ENCODE measurements at places on chromosomes 16 and 17.

- no peak for DNase-seq
Measured at GRCh38 chr16:79317521-79317920, 283.0 kb downstream of the MAF start.

GRCh38 chr16:66516808-66517585 lies 32.9 kb downstream of the TK2 start:
- DNase-seq, result peak; percentile 100

GRCh38 chr17:187130-187529 lies 5.7 kb upstream of the DOC2B start:
- no peak for DNase-seq

DNA sequence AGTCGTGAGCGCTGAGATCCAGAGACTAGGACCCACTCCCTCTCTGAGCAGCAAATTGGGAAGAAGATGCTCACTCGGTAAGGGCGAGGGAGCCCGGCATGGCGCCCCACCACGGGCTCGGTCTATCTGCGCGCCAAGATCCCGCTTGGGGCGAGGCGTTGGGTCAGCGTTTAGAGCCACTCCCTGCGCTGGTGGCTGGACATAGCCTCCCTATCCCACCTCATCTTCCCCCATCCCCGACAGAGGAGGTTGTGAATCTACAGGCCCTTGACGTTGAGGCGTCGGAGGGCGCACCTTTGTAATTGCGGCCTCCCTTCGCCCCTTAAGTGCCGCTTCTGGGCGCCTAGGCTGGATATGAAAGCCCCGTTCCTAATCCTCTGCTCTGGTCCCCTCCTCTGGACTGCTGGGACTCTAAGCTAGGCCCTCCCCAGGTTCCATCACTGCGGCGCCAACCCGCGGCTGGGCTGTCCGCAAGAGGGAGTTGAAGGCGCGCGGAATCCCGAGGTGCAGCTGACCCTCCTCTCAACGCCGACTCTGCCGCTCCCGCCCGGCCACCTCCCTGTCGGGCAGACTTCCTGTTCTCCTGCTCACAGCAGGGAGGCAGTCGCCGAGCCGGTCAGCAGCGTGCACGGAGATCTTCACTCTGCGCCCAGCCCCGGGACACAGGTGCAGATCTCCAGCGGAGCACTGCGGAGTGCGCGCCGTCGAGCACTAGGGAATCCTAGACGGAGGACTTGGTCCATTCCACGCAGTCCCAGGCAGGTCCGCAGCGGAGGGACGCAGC lies 16.1 kb upstream of the HOXB9 start:
- no peak for DNase-seq

GRCh38 chr17:30429155-30429554 lies 48.1 kb upstream of the GOSR1 start:
- peak; percentile 61 for DNase-seq

- peak; percentile 37 for DNase-seq
Measured at GRCh38 chr17:12665263-12666210, at the start of gene MYOCD. Gene MYOCD (plus strand): TSS chr17:12665890. CDS start chr17:12666189, 299 bp downstream.

DNA sequence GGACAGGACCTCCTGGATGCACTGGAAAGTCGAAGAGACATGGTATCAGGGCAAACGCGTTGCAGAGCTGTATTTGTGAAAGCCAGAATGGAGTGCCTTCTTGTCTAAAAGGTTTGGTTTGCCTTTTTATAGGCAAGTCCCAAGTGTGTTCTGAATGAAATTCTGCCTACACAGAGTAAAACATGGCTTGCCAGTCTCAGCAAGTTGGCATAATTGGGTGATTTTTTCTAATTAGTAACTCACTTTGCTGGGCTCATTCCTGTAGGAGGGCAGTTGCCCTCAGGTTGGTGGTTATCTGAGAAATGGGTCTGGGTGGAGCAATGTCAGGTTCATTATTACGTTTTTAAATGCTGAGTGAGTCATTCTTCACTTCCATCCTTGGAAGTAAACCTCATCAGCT lies at the start of gene KRT25:
TSS of gene KRT25 (minus strand) at position 101 of the 400 bp plus-strand sequence. CDS start at position 41, 60 bp downstream.
- DNase-seq, result no peak

- DNase-seq, result peak; percentile 47
Measured at GRCh38 chr17:48215583-48216139, 108.1 kb downstream of the SNX11 start.

DNA sequence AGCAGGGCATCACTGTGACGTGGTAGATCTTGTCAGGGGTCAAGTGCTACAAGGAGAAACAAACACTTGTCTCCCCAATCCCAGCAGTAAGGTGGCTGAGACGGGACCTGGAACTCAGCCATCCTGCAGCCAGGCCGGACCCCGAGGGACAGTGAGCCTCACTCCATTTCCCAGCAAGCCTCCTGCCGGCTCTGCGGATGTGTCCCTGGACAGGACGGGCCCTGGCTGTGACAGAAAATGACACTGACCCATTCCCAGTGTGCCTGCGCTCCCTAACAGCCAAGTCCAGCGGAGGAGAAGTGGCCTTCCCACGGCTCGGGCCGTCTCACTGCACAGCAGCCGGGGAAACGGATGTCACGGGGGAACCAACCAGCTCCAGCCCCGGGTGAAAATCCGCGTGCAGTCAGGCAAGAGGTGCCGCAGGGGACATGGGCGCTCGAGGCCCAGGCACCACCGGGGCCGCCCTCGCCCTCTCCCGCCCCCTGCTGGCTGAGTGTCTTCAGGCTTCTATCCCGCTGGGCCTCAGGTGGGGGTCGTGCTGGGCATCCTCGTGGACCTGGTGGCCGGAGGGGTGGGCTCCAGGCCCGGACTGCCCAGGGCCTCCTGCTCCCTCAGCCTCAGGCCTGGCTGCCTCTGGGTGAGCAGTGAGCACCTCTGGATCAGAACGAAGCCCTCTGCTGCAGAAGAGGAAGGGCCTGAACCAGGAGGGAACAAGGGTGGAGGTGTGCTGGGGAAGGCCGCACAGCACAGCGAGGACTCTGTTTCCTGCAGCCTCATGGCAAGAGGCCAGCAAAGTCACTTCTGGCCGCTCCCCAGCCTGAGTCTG lies 6.7 kb downstream of the HAGHL start:
- DNase-seq, result no peak

GRCh38 chr16:1745181-1745899 lies 26.0 kb downstream of the NME3 start:
- DNase-seq, result peak; percentile 82

DNA sequence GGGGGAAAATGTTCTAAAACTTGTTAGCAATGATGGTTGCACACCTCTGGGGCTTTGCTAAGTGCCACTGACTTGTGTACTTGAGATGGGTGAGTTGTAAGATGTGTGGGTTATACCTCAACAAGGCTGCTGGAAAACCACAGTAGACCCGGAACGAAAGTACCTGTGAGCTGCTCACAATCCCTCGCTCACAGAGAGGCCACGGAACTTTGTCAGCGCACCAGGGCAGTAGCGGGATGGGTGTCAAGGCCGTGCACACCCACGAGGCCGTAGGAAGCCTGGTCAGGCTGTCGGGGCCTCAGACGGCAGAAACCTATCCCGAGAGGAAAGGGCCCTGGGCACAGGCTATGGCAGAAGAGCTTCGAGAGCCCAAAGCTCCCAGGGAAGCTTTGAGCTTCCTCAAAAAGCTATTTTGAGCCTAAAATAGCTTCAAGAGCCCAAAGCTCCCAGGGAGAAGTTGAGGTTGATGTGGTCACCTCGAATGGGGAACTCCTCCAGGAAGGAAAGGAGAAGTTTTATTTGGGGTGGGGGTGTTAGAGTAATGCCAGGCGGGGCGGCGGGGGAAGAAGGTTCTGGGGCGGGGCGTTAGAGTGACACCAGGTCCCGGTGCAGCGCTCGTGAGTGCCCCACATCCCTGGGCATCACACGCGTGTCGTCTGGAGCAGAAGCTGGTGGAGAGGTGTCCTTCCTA lies 19.0 kb downstream of the CBFA2T3 start:
- no peak for DNase-seq

- peak; percentile 47 for DNase-seq
Measured at GRCh38 chr17:32015245-32016013, 8.2 kb downstream of the LRRC37B start.

- DNase-seq, result no peak
Measured at GRCh38 chr16:3986235-3986544, 105.7 kb upstream of the CREBBP start.

- no peak for DNase-seq
Measured at GRCh38 chr16:73480381-73480780, 432.5 kb upstream of the ZFHX3 start.

DNA sequence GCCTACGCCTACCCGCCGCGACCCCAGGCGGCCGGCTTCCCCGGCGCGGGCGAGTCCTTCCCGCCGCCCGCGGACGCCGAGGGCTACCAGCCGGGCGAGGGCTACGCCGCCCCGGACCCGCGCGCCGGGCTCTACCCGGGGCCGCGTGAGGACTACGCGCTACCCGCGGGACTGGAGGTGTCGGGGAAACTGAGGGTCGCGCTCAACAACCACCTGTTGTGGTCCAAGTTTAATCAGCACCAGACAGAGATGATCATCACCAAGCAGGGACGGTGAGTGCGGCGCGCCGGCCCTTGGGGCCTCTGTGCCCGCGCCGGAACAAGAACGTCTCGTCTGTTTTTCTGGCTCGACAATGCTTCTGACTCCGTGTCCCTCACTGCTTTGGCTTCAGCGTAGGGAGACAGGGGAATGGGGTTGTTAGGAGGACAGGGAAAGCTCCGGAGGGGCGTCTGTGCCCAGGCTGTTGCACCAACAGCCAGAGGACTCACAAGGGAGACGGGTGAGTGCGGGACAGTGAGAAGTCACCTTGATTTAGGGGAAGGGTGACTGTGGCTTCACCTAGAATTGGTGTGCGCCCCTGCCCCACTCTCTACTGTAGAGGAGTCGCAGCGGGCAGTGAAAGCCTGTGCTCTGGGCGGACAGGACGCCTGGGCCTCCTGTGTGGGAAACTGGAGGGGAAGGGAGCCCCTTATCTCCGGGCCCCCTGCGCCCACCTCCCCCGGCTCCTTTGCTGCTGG lies 806 bp downstream of the TBX21 start:
- no peak for DNase-seq

DNA sequence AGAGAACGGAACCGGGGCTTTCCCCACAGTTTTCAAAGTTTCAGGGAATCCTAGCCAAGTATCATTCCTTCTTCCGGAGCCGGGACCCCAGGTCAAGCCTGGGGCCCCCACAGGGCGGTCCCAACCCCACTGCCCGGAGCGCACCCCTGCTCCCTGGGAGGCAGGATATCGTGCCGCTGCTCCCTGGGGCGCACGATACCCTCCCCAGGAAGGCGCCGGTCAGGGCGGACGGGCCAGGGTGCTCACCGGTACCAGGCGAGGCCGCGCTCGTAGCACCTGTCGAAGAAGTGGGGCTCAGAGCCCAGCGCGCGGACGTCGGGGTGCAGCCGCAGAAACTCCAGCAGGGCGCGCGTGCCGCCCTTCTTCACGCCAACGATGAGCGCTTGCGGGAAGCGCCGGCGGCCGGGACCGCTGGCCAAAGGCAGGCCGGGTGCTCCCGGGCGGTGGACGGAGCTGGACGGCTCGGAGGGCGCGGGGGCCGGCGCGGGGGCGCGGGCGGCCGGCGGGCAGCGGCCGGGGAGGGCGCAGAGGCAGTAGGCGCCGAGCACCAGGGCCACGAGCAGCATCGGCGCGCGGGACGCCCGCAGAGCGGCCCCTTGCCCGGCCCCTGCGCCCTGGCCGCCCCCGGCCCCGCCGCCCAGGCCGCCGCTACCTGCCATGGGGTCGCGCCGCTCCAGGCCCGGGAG lies 407 bp downstream of the HS3ST6 start:
- no peak for DNase-seq

GRCh38 chr16:12420661-12421209 lies 383.0 kb downstream of the CPPED1 start:
- DNase-seq, result peak; percentile 13

DNA sequence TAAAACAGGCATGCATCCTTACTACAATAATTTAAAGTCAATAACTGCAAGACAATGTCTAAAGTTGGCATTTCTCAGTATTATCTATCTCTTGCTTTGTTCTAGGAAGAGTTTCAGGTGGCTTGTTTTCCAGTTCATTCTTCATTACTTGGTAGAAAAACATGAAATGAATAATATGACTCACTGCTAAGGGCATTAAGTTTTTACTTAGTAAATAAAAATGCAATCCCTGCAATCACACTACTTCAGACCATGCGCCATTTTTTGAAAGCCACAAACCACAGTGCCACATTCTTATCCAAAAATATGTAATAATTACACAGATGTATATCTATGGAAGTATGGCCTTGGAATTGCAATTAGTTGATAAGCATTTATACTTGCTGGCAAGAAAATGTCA lies 55.4 kb downstream of the CREBBP start:
- peak; percentile 69 for DNase-seq

GRCh38 chr17:77645072-77646045 lies 313.1 kb upstream of the TNRC6C start:
- DNase-seq, result peak; percentile 26

- no peak for DNase-seq
Measured at GRCh38 chr17:50192144-50192617, 9.2 kb downstream of the COL1A1 start.

DNA sequence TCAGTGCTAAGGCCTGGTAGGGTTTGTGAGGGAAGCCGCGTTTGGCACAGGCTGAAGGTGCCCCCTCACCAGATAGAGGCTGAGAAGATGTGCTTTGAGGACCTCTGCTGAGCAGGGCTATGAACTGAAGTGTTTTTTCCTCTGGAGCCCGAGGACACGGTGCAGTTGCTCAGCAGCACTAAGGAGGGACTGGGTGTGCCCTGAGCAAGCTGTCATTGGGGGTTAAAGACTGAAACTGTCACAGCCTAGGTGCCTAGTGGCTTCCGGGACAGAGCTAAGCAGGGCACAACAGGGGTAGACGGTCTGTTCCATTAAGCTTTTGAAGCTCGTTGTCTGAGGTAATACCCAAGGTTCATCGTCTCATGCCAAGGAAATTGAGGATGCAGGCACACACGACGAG lies 24.8 kb upstream of the ASGR2 start:
- no peak for DNase-seq

GRCh38 chr16:10944249-10945064 lies at the start of gene CLEC16A:
Gene CLEC16A (plus strand): TSS chr16:10944564. CDS start chr16:10944718, 154 bp downstream.
- DNase-seq, result peak; percentile 97

Data from iris pigment epithelial cell (primary cell).